ENCODE measurements at places on chromosomes 12 and 14.

- no peak for DNase-seq
These were observed 21.8 kb upstream of the PIK3C2G start for GRCh38 chr12:18239526-18239925.

- no peak for DNase-seq
These were observed 47.9 kb downstream of the NUAK1 start for GRCh38 chr12:106090591-106091445.

GRCh38 chr14:24235804-24236688, 3.3 kb downstream of the GMPR2 start:
- no peak for DNase-seq

DNA sequence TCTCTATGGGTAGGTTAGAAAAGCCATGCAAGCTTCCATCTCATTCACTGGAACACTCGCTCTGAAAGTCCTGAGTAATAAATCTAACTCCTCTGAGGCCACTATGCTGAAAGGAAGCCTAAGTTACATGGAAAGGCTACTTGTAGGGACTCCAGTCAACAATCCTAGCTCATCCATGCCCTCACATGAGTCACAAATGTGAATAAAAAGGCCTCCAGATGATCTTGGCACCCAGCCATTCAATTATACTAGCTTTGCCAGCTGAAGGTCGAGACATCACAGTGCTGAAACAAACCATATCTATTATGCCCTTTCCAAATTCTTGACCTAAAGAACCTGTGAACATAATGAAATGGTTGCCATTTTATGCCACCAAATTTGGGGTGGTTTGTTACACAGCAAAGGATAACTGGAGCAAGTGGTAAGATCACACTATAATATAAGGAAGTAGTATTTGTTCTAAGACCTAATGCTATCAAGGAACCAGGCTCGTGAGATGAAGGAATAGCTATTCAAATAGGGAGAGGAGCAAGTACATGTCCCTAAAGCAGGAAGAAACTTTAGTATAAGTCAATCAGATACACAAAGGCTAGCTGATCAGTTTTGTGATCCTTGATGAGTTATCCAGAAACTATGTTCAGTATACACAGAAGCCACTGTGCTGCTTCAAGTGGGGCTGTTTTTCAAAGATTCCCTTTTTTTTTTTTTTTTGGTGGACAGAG, 142.1 kb downstream of the MED13L start:
- DNase-seq: no peak

DNA sequence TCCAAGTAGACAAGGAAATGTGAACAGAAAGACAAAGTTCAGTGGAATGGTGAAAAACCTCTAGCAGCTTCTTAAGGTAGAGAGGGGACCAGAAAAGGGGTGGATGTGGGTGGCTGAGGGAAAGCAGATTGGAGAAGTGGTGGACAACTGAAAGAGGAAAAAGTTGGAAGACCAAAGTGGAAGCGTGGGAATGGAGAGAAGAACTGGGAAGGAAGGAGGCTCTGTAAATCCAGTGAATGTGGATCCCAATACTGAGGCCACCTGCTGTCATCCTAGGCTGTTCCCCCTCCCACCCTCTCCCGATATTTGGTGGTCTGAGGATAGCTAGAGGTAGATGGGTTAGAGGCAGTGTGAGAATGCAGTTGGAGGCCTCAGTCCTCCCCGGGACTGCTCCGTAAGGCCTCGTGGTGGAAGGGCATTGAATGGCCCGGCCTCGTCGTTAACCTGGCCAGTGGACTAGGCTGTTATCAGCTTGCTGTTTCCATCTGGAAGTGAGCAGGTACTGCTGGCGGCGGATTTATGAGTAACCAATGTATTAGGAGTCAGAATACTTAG, 822 bp upstream of the POU6F1 start:
- no peak for DNase-seq

GRCh38 chr12:120048263-120048662, 59.2 kb downstream of the BICDL1 start:
- no peak for DNase-seq

DNA sequence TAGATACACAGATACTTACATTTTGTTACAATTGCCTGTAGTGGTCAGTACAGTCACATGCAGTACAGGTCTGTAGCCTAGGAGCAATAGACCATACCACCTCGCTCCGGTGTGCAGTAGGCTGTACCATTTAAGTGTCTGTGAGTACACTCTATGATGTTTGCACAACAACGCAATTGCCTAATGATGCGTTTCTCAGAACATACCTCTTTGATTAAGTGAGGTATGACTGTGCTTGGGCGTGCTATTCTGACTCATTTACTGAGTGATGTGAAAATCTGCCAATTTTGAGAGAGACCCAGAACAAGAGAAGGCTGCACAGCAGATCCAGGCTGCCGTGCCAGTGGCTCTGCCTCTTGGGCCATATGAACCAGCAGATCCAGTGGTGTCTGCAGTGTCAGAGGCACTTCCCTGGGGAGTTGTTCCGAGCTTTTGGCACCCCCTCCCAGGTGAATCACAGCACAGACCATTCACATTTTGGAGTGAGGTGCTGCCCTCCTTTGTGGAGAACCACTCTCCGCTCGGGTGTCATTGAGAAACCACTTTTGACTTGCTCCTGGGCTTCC, 20.4 kb downstream of the DLK1 start:
- peak; percentile 90 for DNase-seq

DNA sequence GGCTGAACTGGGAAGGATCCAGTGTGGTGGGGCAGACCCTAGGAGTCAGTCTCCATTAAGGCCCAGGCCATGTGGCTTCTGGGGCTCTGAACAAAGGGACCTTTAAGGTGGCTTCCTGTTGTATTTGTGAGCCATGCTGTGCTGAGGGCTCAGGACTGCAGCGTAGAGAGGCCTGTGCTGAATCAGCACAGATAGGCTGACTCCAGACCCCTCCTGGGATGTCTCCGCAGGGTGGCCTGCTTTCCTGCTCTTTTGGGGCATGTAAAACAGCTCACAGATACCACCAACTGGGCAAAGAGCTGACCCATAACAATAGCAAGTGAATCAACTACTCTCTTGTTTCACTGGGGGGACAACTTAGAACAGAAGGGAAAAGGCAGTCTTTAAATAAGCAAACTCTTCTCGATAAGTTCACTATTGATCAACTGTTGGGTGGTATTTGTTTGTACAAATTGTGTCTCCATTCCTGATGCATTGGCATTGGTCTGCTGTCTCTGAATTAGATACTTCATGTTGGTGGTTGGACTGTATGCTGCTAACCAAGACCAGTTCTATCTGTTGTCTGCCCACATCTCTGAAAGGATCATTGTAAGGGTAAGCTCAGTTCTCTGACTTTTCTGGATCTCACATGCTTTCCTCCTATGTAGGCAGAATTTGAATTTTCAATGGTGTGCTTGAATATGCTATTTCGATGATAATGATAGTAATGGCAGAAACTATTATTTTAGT, 71.8 kb downstream of the MYRFL start:
- no peak for DNase-seq

DNA sequence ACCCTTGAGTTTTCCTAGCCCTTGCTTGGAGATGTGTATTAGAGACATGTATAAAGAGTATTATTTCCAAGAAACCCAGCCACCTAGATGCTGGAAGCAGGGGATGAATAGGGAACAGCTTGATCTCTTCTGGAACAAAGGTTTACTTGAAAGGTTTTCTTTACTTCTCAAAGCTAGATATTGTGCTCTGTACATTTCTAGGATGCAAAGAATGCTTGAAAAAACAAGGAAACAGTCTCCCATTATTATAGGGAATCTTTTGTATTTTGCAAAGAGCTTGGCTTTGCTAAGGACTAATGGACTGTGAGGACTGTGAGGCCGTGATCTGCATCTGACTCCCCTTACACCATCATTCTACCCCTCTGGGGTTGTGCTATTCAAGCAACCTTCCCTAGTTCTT, 77.9 kb downstream of the PRICKLE1 start:
- DNase-seq: no peak

- DNase-seq: no peak
These were observed 11.6 kb downstream of the FBXW8 start for GRCh38 chr12:116922194-116922897.

DNA sequence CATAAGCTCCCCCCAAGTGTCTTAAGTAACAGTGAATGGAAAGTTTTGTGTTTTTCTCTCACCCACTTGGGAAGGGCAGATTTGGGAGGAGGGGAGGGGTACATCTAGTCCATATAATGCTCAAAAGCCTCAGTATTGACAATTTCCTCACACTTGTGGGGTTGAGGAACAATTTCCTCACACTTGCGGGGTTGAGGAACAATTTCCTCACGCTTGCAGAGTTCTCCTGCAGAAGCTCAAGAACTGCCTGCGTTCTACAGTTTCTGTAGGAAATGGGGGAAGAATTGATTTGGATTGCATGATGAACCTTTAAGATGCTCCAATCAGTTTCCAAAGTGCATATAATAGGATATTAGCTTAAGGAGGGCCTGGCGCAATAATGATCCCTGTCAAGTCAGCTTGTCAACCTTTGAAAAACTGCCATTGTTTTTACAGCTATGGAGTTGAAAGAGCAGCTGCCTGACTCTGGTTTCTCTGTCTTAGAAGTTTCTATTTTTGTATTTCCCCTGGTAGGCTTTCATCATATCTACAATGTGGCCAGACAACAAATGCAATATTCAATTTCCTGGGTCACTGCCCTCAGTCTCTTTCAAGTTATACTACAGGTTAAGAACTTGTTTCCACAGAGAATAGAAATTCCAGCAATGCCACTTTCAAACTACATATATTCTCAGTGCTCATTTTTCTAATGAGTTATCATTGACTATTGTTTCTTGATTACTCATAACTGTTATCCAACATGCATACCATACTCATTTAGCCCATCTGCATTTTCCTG, 66.5 kb downstream of the PLEKHG7 start:
- DNase-seq: no peak

Measured in astrocyte of the cerebellum (primary cell).